NCI-H345 (cell line): ENCODE measurements at places on chromosomes 16 and 17.

- no peak for DNase-seq
Observed at GRCh38 chr16:65342231-65342866, 220.5 kb upstream of the CDH11 start.

GRCh38 chr17:42387661-42388380 is 421 bp downstream of the STAT3 start:
- DNase-seq: peak; percentile 56

DNA sequence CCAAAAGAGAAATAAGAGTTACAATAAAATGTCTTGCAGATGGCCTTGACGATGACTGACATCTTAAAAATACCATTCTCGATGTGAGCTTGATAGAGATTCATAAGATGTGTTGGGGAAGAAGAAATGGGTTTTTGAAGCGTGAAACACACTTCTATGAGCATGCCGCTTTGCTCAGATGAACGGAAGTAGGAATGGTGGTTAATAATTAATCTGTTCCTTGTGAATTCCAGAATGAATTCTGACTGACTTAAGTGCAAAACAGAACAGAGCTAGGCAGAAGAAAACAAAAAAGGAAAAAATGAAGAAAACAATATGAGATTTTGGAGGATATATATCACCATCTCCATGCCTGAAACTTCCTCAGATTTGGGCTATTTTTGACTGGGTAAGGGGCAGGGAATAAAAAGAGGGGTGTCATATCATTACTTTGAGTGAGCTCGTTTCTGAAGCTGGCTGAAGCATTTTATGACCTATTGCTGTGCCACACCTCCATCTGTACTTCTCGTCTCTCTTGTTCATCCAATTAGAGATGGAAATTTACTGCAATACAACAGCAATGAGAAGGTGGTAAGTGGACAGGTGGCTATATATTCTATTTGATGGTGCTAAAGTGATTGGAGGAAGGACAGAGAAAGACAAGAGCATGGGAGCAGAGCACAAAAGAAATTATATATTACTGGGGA is 1152.0 kb upstream of the CDH8 start:
- no peak for DNase-seq

DNA sequence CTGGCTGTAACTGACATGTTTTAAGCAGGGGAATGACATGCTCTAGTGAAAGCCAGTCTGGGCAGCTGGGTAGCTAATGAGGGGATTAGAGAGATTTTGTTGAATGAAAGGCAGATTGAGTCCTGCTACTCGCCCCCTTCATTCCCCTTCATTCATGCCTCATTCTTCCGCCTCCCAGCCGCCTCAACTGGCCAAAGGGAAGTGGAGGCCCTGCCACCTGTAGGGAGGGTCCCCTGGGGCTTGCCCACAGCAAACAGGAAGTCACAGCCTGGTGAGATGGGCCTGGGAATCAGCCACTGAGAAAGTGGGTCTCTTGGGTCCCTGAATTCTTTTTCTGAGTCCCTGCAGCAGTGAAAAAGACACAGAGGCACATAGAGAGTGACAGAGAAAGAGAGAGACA is 1.1 kb upstream of the CD19 start:
- DNase-seq: no peak

GRCh38 chr16:81440888-81441761 is 3.5 kb upstream of the CMIP start:
- no peak for DNase-seq

GRCh38 chr16:27706866-27707685 is 157.1 kb downstream of the KATNIP start:
- no peak for DNase-seq

DNA sequence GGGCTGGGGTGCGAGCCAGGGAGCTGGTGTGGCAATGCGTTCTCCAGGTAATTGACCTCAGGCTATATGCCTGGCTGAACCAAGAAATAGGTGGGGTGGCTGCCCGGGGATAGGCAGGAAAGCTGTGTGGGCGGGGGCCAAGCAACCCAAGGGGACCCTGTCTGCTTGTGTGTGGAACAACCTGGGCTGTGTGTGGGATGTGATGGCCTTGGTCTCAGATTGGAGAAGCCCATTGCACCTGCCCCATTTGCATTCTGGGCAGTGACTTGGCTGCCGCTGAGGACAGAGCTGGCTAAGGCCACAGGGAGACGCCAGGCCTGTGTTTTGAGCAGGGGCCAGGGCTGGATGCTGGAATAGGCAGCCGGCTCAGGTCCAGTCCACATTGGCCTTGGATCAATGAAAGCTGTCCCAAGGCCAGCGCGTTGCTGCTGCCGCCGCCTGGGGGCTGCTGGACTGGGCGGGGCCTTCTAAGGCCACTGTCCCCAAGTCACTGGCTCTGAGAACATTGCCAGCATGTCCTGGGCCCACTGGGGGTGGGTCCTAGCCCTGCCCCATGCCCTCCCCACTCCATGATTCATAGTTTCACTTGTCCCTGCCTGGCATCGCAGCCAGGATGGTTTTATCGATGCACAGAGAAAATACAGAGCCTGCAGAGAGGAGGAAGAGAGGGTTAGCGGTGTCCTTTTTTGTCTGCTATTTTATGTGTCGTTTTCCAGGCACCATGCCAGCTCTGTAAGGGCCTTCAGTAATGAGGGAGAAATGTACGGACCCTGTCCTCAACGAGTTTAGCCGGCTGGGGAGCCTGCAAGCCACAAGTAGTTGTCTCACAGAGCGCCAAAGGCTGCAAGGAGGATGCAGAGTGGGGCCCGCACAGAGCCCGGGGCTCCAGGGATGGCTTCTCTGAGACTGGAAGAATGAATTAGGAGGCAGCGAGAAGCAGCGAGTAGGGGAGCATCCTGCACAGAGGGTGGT is 43.9 kb downstream of the NKD1 start:
- DNase-seq: peak; percentile 51

GRCh38 chr16:19923396-19923795 is 38.7 kb upstream of the GPRC5B start:
- DNase-seq: no peak

DNA sequence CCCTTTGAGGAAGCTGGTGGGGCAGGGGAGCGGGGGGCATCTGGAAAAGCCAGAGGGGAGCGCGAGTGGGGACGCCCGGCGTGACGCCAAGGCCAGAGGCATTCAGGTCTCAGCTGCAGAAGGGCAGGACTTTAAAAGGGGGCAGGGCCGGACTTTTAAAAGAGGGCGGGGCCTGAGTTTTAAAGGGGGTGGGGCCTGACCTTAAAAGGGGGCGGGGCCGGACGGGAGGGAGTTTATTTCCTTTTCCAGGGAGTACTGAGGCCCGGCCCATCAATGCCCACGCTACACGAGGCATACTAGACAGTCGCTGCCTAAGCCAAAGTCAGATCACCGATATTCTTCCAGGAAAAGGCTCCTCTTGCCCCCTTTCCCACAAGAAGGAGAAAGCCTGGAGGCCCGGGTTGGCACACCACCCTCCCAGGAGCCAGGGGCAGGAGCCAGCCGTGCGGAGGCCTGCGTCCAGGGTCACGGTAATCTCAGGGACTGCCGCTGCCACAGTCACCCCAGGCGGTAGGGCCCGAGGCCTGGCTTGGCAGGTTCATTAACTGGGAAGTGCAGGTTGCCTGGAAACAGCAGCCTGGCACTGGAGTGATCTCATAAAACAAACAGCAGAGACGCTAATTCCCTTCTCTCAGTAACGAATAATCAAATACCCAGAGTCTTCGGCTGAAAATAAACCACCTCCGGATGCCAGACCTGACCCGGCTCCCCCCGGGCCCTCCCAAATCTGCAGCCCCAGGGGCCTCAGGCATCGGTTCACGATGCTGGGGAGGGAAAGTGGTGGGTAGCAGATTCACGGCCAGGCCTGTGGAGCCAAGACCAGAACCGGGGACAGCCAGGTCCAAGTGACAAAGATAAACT is 90.7 kb downstream of the TIMM22 start:
- peak; percentile 80 for DNase-seq

- DNase-seq: no peak
Observed at GRCh38 chr17:48663134-48663924, 37.2 kb upstream of the HOXB9 start.

DNA sequence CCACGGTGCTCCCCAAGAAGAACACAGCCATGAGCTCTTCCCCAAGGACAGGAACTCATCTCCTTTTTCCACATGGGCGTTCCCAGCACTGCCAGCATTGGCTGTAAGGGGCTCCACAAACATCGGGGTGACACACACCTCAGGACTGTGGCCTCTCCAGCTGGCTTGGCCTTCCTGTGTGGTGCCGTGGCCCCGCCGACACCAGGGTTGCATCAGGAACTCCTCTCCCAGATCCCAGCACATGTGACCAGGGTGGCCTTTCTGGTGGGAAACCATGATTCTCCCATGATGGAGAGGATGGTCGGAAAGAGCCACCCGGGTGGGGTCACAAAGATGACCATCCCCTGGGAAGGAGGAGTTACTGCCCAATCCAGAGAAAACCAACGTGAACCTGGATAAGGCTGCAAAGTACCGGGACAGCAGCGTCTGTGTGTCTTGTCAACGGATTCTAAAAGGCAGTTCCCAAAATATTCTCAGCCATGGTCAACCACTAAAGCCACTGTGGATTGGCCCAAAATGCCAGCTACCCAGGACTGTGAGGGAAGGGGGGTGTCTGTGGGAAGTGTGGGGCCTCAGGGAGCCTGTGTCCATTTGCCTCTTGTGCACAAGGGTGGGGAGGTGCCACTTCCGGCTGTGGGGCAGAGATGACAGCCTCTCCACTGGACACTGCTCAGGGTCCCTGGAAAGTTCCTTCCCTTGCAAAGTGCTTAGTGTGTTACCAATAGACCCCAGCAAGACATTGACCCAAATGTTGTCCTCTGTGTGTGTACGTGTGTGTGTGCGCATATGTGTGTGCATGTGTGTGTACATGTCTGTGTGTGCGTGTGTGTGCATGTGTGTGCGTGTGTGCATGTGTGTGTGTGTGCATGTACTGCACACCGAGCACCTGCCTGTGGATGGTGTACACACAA is 78.0 kb upstream of the CBX4 start:
- no peak for DNase-seq

DNA sequence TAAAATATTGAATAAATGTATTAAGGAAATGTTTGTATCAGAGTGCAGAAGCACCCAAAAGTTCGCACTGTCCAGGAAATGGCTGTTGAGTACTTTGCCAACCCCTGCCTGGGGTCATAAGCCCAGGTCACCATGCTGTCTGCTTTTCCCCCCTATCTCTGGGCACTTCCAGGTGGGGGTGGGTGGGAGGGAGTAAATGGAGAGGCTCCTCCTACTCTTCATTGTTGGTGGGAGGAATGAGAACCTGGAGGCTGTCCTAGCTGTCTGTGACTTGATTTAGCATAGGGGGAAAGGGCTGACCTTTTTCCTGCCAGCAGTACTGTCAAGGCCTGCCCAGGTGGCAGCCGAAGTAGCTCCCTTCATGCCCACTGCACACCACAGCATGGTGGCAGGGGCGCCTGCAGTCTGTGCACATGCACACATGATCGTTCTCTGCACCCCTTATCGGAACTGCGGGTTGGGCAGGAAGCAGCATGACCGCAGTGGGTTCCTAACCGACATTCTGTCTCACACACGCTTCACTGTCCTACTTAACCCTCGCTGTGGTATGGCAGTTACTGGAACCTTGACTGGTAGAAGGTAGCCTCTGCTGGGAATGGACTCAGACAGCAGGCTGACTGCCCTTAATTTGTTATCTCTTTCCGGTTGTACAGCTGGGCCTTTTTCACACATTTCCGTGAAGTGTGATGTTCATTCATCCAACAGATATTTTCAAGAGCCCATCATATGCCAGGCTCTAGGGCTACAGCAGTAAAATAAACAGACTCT is 41.5 kb downstream of the LDHD start:
- peak; percentile 38 for DNase-seq

- no peak for DNase-seq
Observed at GRCh38 chr17:73011016-73011486, 81.4 kb downstream of the SLC39A11 start.

GRCh38 chr16:85437166-85438052 is 175.7 kb upstream of the GSE1 start:
- DNase-seq: peak; percentile 61

DNA sequence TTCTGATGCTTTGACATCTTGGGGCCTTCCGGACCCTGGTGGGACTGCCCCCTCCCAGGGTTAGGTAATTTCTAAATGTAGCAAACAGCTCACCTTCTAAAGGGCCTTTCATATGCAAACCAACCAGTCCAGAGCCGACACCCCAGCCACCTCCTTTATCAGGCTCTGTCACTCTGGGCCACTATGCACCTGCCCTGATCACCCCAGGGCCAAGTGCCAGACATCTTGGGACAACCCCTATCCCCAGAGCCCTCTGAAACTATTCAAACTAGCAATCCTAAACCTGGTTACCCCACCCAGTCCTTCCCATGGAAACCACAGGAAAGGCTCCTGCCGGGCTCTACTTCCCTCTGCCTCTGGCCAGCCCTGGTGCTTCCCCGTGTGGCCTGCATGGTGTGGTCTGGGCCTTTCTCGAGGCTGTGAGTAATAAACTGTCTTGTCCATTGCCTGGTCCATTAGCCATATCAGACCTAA is 91.2 kb upstream of the TNRC6C start:
- DNase-seq: no peak

DNA sequence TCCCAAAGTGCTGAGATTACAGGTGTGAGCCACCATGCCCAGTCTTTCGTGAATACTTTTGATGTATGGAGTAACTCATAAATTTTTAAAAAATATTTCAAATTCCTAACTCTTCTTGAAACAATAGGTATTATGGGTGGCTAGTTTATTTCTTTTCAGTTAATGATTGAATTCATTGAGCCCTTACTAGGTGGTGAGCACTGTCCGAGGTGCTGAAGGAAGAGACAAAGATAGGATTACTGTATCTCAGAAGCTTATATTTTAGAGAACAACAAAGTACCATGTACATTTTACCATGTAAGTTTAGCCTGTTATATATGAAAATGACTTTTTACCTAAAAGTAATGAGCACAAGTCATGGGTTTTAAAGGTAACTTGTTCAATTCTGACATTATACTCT is 418.3 kb downstream of the NPIPA7 start:
- no peak for DNase-seq

GRCh38 chr17:50328363-50329325 is 17.3 kb upstream of the XYLT2 start:
- peak; percentile 38 for DNase-seq

DNA sequence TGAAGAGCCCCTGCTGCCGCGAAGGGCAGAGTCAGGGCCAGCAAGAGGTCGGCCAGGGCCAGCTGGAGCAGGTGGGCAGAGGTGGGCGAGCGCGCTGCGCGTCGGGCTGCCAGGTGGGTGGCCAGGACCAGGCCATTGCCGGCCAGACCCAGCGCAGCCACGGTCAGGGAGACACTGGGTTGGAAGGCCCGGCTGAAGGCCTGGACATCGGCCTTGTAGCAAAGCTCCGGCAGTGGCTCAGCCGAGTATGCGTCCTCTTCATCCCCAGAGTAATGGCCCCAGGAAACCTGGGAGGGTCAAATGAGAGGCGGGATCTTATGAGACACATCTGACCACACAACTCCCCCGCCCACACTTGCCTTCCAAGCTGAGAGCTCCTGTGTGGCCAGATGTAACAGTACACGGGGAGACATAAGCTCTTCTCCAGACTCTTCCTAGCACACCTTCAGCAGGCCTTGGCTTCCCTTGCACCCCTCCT is 1.3 kb downstream of the CCR10 start:
- DNase-seq: no peak
